ENCODE measurements at places on chromosomes 5 and 9.
A peak's percentile ranks its signal among the peaks of the same experiment; 100 is the strongest.

- no peak for DNase-seq
- H3K36me3 ChIP-seq, result no peaks in the 10 kb centered on the region
- no peak overlapping the region for H3K4me3 ChIP-seq
- H3K27me3 ChIP-seq, result no peaks in the 10 kb centered on the region
Measured at GRCh38 chr5:122180146-122180712, 50.9 kb downstream of the ZNF474 start.

DNA sequence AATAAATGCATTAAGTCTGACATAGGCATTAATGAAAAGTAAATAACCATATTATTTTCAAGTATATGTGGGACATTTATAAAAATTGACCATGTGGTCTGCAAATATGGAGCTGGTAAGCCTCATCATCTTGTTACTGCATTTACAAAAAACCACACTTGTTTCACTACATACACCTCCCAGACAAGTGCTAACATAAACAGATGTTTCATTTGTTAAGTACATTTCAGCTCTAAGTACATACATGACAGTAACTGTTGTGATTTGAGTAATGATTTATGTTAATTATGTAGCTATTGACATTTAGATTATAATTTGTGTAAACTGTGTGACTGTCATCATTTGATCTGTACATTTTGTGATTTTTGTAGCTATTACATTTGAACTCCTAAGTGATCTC is 13.9 kb downstream of the IDNK start:
- no peaks in the 10 kb centered on the region for H3K4me1 ChIP-seq
- no peaks in the 10 kb centered on the region for H3K27me3 ChIP-seq
- no peak overlapping the region for H3K27ac ChIP-seq
- no peak for DNase-seq
- peaks cover 2% of the 10 kb centered on the region for H3K36me3 ChIP-seq
- H3K4me3 ChIP-seq, result no peak overlapping the region

DNA sequence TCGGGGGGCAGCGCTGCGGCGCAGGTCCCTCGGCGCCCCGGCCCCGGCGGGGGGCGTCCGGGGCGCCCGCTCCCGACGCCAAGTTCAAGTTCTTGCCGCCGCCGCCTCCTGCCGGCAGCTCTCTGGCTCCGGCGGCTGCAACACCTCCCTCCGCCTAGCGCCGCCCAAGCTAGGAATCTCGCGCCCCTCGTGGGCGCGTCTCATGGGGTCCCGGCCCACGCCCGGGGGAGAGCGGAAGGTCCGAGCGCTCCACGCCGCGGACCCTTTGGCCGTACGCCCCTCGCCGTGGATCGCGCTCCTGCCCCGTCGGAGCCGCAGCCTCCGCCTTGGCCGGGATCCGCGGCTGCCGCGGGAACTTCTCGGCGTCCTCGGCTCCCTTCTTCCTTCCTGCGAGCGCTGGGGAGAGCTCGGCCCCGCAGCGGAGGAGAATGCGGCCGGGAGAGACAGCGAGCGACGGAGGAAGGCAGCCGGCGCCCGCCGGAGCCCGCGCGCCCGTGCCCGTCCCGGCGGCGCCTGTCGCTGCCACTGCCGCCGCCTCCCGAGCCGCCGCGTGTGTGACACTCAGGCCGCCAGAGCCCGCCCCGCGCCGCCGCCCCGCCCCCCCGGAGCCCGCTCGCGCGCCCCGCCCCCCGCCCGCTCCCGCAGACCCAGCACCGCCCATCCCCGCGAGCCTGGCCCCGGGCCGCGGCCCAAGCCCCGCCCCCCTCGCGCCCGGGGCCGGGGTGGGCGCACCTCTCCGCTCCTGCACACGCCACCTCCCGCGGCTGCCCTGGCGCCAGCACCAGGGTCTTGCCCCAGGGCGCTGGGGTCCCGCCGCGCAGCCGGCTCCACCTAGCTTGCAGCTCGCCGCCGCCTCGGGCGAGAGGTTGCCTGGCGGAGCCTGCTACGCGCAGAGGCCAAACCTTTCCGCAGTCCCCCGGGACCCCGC is at the start of gene SHB:
TSS of gene SHB (minus strand) at position 527 of the 928 bp plus-strand sequence. CDS start 582 bp downstream, outside the sequence.
- no peaks in the 10 kb centered on the region for H3K27me3 ChIP-seq
- peak within 1 kb of the TSS; percentile 91 for H3K27ac ChIP-seq
- peak within 1 kb of the TSS; percentile 89 for H3K4me3 ChIP-seq
- peak; percentile 93 for DNase-seq
- no peaks in the 10 kb centered on the region for H3K36me3 ChIP-seq
- H3K4me1 ChIP-seq, result peaks cover 3% of the 10 kb centered on the region

DNA sequence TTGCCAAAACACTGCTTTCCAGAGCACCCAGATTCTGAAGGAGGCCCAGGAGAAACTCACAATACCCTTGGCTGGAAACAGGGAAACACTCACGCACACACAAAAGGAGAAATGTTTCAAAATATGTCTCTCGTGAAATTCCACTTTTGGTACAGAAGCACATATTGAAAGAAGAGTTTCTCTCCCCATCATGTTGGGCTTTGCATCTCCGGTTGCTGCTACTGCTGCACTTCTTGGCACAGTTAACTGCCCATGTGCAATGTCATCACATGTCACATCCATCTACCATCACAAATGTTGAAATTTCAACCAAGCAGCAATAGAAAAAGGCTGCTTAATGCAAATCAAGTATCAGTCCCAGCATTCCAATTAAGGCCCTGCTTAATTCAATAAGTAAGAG is 72.1 kb downstream of the ABCA1 start:
- H3K4me3 ChIP-seq, result no peak overlapping the region
- H3K36me3 ChIP-seq, result peaks cover 4% of the 10 kb centered on the region
- no peaks in the 10 kb centered on the region for H3K4me1 ChIP-seq
- no peak for DNase-seq

GRCh38 chr9:76654051-76654461 is 110.2 kb upstream of the PCA3 start:
- H3K36me3 ChIP-seq, result no peaks in the 10 kb centered on the region
- DNase-seq, result no peak

- H3K36me3 ChIP-seq, result no peaks in the 10 kb centered on the region
- H3K27ac ChIP-seq, result no peak overlapping the region
- H3K4me1 ChIP-seq, result peaks cover 2% of the 10 kb centered on the region
Measured at GRCh38 chr5:59260973-59261372, 632.6 kb downstream of the PDE4D start.

- no peaks in the 10 kb centered on the region for H3K4me1 ChIP-seq
- H3K36me3 ChIP-seq, result peaks cover 31% of the 10 kb centered on the region
- no peak for DNase-seq
- H3K27ac ChIP-seq, result no peak overlapping the region
Measured at GRCh38 chr9:97601228-97601898, 31.8 kb downstream of the TSTD2 start.

DNA sequence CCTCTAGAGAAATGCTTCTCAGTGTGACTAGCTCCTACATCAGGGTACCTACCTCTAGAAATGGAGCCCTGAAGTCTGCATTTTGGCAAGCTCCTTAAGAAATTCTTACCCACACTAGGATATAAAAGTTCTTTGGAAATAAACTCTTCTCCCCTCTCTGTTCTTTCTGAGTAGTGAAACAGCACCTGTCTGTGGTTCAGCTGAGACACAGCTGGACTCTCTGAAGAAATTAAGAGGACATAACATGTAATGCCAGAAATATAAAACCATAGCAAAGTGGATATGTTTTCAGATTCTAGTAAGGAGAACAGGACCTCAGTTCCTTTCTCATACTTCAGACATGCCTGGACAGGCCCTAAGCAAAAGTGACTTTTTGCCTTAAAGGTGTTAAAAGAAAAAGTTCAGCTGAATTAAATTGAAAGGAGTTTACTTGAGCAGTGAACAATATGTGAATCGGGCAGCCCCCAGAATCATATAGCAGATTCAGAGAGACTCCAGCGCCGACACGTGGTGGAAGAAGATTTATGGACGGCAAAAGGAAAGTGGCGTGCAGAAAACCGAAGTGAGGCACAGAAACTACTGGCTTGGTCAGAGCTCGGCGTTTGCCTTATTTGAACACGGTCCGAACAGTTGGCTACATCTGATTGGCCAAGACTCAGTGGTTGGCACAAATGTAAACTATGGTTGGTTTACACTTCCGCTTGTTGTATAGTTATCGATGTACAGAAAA is 64.5 kb downstream of the PRKACG start:
- H3K27me3 ChIP-seq, result no peaks in the 10 kb centered on the region
- no peak overlapping the region for H3K4me3 ChIP-seq
- no peaks in the 10 kb centered on the region for H3K36me3 ChIP-seq
- H3K4me1 ChIP-seq, result no peaks in the 10 kb centered on the region
- H3K27ac ChIP-seq, result no peak overlapping the region

GRCh38 chr5:96993760-96994159 is 57.9 kb downstream of the LNPEP start:
- no peaks in the 10 kb centered on the region for H3K27me3 ChIP-seq
- no peak for DNase-seq
- H3K4me3 ChIP-seq, result no peak overlapping the region
- no peaks in the 10 kb centered on the region for H3K4me1 ChIP-seq

DNA sequence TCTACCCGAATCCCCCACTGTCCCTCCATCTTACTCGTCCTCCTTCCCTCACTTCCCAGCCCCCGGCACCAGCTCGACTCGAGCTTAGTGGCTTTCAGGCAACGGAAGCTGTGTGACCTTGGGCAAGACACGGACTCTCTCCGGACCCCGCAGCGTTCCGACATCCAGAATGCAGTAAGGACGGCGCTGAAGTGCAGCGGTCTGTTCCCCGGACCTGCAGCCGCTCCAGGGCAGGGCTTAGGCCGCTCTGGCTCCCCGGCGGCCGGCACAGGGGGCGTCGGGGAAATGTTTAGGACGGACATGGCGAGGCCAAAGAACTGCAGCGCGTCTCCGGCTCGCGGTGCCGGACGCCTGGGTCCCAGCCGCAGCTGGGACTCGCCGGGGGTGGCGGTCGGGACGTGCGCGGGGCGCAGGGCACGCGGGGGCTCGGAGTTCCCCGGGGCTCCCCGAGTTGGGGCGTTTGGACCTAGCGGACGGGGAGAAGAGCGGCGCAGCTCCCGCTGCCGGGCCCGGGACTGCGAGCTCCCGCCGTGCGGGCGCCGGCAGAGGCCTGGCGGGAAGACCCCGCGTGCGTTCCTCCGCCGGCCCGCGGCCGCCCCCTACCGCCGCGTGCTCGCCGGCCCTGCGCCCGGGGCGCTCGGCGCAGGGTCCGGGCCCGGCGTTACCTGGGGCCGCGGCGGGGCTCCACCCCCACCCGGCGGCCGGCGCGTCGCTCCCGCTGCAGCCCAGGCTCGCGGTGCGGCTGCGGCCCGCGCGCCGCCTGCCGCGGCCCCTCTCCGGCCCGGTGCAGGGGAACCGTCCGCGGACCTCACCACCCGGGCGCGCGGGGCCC is 5.6 kb upstream of the RNF44 start:
- H3K4me3 ChIP-seq, result peak overlapping the region; percentile 81
- H3K4me1 ChIP-seq, result no peaks in the 10 kb centered on the region
- H3K36me3 ChIP-seq, result no peaks in the 10 kb centered on the region
- peak overlapping the region; percentile 92 for H3K27ac ChIP-seq
- DNase-seq, result peak; percentile 80

DNA sequence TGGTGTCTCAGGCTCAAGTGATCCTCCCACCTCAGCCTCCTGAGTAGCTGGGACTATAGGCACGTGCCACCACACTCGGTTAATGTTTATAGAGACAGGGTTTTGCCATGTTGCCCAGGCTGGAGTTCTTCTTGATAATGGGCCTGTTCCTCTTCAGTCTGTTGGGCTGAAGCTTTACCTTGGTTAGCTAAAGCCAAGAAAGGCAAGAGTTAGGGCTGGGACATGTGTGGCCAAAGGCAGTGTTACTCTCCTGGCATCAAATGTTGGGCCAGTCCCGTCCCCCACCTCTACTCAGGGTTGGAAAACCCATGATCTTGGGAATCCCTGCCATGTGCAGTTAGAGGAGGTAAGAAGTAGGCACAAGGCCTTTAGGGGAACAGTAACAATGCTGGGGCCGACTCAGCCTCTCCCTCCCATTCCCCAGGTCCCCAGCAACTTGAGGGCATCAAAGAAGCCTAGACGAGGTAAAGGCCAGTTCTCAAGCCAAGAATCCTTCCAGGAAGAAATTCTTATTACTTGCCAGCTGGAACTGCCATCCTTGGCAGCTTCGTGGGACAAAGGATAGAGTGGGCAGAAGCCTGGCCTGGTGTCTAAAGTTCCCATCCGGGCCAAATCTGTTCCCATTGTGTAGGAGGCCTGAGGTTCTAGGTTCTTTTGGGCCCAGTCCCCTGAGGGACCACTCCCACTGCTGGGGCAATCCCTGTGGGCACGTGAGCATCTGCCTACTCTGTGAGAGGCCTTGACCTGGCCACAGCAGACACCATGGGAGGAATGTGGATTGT is 4.5 kb downstream of the EGR1 start:
- H3K36me3 ChIP-seq, result peaks cover 6% of the 10 kb centered on the region
- peak overlapping the region; percentile 8 for H3K27ac ChIP-seq
- H3K4me3 ChIP-seq, result no peak overlapping the region
- H3K27me3 ChIP-seq, result no peaks in the 10 kb centered on the region
- H3K4me1 ChIP-seq, result no peaks in the 10 kb centered on the region

- no peaks in the 10 kb centered on the region for H3K27me3 ChIP-seq
- no peak for DNase-seq
- H3K27ac ChIP-seq, result no peak overlapping the region
- no peak overlapping the region for H3K4me3 ChIP-seq
- H3K4me1 ChIP-seq, result no peaks in the 10 kb centered on the region
Measured at GRCh38 chr5:128252756-128253155, 169.2 kb downstream of the SLC12A2 start.

GRCh38 chr5:37375091-37375490 is 4.0 kb upstream of the WDR70 start:
- DNase-seq, result no peak
- H3K4me1 ChIP-seq, result no peaks in the 10 kb centered on the region
- no peak overlapping the region for H3K4me3 ChIP-seq
- no peak overlapping the region for H3K27ac ChIP-seq

- no peaks in the 10 kb centered on the region for H3K4me1 ChIP-seq
- no peak overlapping the region for H3K27ac ChIP-seq
- H3K4me3 ChIP-seq, result no peak overlapping the region
- no peaks in the 10 kb centered on the region for H3K36me3 ChIP-seq
- no peaks in the 10 kb centered on the region for H3K27me3 ChIP-seq
- DNase-seq, result no peak
Measured at GRCh38 chr5:14121552-14121951, 21.6 kb upstream of the TRIO start.

GRCh38 chr9:37499297-37499696 is 13.5 kb downstream of the POLR1E start:
- no peak overlapping the region for H3K4me3 ChIP-seq
- no peaks in the 10 kb centered on the region for H3K27me3 ChIP-seq
- no peak overlapping the region for H3K27ac ChIP-seq
- no peaks in the 10 kb centered on the region for H3K4me1 ChIP-seq

GRCh38 chr9:36118201-36118600 is 18.3 kb upstream of the GLIPR2 start:
- no peaks in the 10 kb centered on the region for H3K27me3 ChIP-seq
- H3K4me1 ChIP-seq, result no peaks in the 10 kb centered on the region
- no peak overlapping the region for H3K4me3 ChIP-seq
- no peak overlapping the region for H3K27ac ChIP-seq

GRCh38 chr9:121943463-121943862 is 149.6 kb downstream of the TTLL11 start:
- no peaks in the 10 kb centered on the region for H3K36me3 ChIP-seq
- no peaks in the 10 kb centered on the region for H3K4me1 ChIP-seq
- DNase-seq, result no peak
- H3K27me3 ChIP-seq, result no peaks in the 10 kb centered on the region
- H3K27ac ChIP-seq, result no peak overlapping the region
- H3K4me3 ChIP-seq, result no peak overlapping the region

- no peaks in the 10 kb centered on the region for H3K4me1 ChIP-seq
- H3K36me3 ChIP-seq, result no peaks in the 10 kb centered on the region
- H3K4me3 ChIP-seq, result no peak overlapping the region
Measured at GRCh38 chr5:63081402-63081801, 502.8 kb downstream of the LRRC70 start.

Data from kidney (tissue), 22 donors.